ENCODE measurements at places on chromosomes 5 and 9.

GRCh38 chr5:62742207-62742606, 163.6 kb downstream of the LRRC70 start:
- no peak for DNase-seq

DNA sequence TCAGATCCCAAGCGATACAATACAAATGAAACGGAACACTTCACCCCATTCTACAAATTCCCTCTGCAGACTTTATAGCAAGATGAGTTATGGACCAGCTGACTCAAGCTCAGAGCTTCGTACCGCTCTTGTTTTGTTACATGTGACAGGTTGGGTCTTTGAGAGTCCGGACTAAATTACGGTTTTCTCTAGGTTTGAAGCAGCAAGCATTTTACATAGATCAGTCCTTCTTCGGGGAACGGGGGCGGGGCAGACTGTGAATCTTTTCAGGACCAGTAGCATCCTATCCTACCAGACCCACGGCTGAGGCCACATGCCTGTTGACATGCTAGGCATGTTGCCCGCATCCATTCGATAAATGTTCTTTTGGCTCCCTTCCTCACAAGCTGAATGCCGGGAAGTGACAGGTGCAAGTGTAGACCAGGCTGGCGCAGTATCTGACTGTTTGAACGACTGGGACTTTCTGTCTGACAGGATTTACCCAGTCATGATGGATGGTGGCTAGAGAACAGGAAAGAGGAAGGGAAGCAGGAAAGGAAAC, 811.0 kb upstream of the GRAMD2B start:
- no peak for DNase-seq

DNA sequence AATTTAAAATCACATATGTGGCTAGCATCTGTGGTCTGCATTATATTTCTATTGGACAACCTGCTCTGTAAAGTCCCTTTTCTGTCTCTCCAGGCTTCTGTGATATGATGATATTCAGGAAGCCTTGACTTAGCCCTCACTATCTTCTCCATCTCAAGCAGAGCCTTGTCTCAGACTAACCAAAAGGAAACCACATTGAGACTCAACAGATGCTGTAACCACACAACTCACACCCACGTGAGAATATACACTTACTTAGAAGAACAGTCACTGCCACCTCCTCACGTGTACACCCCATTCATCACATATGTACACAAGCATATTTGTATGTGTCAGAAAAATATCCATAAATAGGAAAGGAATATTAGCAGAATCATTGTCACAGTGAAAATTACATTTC, 33.6 kb downstream of the HTR4 start:
- DNase-seq, result peak; percentile 8

DNA sequence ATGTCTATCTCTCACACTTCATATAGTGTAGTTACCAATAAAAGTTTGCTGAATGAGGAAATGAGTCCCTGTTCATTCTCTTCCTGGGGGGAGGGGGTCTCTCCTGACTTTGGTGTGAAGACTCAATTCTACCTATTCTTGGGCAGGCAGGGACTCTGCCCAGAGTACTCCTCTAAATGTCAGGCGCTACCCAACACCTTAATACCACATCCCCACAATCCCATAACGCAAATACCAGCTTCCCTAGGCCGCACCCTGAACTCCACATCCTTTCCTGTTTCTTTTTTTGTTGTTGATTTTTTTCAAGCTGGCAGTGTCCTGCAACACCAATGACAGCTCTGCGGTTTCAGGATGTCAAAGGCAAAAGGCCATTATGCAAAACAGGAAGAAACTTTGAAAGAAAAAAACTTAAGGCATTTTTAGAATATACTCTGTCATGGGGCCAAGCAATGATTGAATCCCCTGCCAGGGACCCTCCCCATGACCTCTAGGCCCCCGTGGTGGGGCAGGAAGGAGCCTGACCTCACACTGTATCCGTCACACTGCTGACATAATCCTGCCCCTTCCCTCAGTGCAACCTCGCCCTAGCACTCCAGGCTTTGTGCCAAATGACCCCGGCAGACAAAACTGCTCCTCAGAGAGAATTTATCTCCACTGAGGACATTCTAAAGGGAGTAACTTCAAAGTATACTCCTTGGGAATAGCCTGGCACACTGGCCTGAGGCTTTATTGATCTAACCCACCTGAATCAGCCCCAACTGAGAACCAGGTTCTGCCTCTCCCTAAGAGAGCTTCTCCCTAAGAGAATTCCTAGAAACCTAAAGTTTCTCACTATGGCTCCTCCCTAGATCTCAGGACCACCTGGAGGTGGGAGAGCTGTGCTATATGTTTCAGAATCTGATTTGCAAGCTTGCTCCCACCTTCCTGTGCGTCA, 8.0 kb downstream of the B4GALT1 start:
- DNase-seq, result peak; percentile 29

GRCh38 chr9:5800969-5801738, 31.8 kb downstream of the ERMP1 start:
- no peak for DNase-seq

GRCh38 chr5:174047472-174048099, 2.1 kb downstream of the NSG2 start:
- DNase-seq, result no peak

- no peak for DNase-seq
These were observed 35.6 kb upstream of the SEMA4D start for GRCh38 chr9:89533411-89534095.

DNA sequence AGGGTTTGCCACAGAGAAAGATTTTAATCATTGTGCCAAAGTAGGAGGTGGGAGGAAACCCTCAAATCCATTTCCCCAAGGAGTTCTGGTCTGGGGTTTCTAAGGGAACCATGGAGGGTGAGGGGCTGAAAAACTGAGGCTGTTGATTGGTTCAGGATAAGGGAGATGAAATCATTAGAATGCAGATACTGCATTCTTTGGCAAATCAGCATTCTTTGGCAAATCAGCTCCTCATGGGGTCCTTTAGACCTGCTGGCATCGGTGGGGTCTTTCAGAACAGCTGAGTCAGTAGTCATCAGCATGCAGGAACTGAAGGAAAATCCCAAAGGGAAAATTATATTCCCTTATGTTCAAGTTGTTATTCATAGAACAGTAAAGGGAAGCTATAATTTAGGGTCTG, 585.5 kb downstream of the ISL1 start:
- DNase-seq, result no peak

- no peak for DNase-seq
These were observed 7.1 kb upstream of the PCSK1 start for GRCh38 chr5:96440185-96440538.

DNA sequence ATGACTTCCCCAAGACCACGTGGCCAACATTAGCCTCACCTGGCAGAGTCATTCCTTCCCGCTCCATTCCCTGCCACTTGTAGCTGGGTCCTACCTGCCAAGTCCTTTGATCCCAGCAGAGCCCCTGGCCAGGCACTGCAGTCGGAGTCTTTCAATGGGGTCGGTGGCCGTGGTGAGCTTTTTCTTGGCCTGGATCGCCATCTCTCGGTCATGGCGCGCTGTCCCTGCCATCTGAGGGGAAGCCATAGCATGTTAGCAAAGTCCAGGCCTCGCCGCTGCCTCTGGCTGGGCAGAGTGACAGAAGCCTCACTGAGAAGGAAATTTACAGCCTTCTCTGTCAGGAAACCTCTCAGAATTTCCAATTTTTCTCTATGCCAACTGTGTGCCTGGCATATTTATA, 17.5 kb downstream of the CAPSL start:
- no peak for DNase-seq

GRCh38 chr9:27369591-27369990, 72.6 kb upstream of the EQTN start:
- DNase-seq, result no peak

GRCh38 chr9:83583151-83584014, 39.6 kb upstream of the IDNK start:
- peak; percentile 10 for DNase-seq

DNA sequence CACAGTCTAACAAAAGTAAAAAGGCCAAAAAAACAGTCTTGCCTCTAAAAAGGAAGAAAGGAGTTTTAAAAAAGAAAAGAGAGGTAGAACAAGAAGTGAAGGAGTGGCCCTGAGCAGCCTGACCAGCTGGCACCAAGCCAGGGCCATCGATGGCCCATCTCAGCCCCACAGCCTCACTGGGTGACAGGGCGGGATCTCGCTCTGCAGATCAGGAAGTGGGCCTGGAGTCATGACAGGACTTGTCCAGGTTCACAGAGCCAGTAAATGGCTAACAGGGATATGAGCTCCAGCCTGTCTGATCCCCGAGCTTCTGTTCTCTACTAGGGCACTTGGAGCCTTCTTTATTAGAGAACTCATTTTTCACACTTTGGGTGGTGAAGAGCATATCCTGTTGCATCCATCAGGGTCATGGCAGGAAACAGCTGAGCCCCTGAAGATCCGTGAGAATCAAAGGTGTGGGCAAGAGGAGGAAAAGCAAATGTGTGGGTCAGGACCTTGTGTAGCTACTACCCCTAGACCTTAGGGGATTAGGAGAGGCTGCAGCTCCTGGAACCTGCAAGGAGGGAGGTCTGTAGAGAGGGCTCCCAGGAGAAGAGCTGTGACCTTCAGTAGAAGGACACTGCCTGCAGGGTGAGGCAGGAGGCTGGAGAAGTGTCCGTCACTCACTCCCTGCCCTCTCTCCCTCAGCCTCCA, 299.0 kb upstream of the MSX2 start:
- no peak for DNase-seq

DNA sequence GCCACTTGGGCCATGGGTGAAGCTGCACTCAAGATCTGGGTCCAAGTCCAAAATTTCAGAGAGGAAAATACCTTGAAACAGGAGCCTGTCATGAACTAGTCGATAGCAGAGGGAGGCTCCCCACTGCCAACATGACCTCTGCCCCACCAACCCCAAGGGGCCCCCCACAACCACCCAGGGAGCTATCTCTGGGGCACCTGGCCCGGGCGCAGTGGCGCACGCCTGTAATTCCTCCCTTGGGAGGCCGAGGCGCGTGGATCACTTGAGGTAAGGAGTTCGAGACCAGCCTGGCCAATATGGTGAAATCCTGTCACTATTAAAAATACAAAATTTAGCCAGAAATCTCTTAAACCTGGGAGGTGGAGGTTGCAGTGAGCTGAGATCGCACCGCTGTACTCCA, 20.1 kb upstream of the HMCN2 start:
- DNase-seq, result no peak

DNA sequence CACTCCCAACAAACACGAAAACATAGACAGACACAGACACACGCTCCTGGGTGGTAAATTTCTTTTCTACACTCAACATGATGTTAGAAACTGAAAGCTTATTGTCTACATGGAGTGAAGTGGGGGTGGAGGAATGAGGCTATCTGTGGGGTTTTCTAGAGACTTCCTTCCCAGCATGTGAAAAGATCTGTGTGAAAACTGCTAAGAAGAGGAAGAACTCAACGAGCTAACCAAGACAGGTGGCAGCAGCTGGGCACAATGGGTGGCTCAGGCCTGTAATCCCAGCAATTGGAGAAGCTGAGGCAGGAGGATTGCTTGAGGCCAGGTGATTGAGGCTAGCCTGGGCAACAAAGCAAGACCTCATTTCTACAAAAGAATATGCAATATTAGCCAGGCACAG, 7.6 kb downstream of the FYB1 start:
- DNase-seq, result no peak

DNA sequence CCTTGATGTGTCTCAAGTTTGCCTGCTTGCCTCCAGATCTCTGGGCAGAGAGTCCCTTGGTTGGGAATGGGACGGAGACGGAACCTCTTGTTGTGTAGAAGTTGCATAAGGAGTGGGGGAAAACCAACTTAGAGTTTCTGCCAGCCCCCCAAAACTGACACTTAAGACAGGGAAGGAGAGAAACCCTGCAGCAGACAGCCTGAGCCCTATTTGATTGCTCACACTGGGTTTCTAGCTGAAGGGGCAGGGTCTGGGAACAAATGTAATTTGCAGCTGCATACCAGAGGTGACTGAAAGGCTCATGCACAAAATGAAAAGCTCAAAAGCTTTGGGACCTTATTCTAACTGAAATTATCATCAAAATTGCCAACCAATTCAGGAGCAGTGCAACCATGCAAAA, 254.5 kb downstream of the RASEF start:
- DNase-seq, result no peak

- no peak for DNase-seq
These were observed 62.7 kb upstream of the MEGF10 start for GRCh38 chr5:127227881-127228280.

DNA sequence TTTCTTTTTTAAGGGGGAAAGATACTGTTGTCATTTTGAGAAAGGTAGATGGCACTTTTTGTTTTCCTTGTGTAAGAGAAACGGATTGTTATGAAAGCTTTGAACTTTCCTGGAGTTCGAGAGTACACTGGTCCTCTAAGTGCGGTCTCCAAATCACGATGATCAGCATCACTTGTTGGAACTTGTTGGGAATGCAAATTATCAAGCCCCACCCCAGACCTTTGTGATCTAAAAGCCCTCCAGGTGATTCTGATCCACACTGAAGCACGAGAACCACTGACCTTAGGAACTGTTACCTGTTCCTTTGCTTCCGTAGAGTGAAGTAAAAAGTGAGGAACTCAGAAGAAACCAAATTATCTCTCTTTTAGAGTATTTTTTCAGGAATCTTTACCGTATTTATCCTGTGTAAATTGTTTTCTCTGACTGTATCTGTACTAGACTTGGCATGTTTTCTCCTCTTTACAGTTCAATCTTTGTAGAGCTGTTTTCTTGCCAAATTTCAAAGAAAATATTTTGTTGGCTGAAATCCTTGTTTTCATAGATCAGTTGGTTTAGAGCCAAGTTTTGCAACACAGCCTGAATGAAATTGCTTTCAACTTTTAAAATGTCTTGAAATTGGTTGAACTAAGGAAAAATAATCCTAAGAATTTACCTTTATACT, 4.0 kb downstream of the MAT2B start:
- DNase-seq, result no peak

- no peak for DNase-seq
These were observed 8.2 kb downstream of the PHYKPL start for GRCh38 chr5:178224403-178224802.

- no peak for DNase-seq
These were observed 2.3 kb upstream of the PTGDS start for GRCh38 chr9:136974817-136975535.

- no peak for DNase-seq
These were observed 197.4 kb downstream of the CSNK1G3 start for GRCh38 chr5:123709422-123709821.

DNA sequence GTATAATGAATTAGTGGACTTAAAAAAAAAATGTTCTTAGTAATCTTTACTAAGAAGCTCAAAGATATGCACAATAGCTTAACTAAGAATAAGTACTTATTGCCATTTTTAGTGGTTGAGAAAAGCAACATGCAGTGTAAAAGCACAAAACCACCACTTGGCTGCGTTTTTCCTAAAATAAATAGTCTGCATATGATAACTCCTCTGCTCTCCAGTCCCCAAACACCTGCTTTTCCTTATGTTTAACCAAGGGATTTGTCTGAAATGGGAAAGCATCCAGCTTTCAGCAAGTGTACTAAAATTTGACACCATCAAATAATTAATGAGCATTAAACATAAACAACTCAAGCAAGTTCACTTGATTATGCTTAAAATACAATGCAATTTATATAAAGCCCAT, 41.4 kb downstream of the PSIP1 start:
- DNase-seq, result no peak

DNA sequence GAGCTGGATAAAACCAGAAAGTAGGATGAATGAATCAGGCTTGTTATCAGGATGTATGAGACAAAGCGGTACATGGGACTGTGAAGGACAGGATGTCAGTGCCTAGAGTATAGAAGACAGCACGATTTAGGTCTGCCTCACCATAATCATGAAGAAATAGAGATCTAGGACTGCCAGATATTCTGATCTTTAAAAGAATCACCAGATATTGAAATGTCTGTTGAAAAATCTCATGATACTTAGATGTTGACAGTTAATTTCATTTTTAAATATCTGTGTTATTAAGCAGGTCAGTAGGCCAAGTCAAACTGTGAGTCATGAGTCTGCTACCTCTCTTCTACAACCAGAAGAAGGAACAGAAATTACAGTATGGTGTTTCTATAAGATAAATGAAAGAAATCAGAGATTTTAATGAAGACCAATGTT, 65.0 kb downstream of the ST8SIA4 start:
- DNase-seq, result no peak
